ENCODE measurements at places on chromosomes 7 and 10.

- no peak for DNase-seq
Measured at GRCh38 chr7:16365177-16365576, 56.2 kb downstream of the CRPPA start.

GRCh38 chr10:7297094-7297493, 113.7 kb downstream of the SFMBT2 start:
- no peak for DNase-seq

DNA sequence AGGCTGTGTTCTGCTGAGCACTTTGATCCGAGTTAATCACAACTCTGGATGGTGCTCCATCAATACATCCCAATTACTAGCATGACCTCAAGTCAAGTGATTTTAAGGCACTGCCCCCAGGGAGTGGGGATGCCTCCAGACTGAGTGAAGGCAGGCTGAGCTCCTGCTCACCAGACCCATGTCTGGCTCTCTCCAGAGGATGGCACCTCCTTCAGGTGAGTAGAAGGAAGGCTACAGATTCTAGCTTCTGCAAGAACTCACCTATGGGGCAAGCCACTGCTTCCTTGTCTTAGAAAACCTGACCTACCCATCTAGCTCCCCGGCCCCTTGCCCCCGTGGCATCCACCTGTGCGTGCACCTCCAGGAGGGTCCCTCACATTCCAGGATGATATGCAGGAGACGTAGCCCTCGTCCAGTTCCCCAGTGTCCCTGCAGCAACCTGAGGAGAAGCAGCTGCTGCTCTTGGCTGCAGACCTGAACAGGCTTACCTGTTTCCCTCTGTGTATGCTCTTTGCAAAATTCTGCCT, 390.3 kb downstream of the GRID1 start:
- DNase-seq = no peak

DNA sequence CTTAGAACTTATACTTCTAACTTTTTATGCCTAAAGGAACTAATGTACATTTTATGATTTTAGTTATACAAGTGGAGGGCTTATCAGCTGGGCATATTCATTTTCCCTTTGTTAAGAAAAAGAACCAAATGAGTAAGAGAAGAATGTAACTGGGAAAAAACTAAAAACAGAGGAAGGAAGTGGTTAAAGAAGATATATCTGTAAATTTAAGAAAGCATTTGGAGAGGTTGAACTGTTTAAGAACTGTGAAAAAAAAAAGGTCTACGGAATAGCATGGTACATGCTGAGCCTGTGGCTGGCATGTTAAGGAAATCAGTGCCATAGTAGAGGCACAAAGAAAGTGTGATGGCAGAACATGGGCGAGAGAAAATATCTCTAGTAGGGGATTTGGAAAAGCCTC, 6.2 kb downstream of the MDFIC start:
- DNase-seq = no peak

GRCh38 chr10:78865538-78865875, 203.3 kb upstream of the ZMIZ1 start:
- no peak for DNase-seq

GRCh38 chr7:151814400-151815009, 62.4 kb downstream of the PRKAG2 start:
- no peak for DNase-seq

DNA sequence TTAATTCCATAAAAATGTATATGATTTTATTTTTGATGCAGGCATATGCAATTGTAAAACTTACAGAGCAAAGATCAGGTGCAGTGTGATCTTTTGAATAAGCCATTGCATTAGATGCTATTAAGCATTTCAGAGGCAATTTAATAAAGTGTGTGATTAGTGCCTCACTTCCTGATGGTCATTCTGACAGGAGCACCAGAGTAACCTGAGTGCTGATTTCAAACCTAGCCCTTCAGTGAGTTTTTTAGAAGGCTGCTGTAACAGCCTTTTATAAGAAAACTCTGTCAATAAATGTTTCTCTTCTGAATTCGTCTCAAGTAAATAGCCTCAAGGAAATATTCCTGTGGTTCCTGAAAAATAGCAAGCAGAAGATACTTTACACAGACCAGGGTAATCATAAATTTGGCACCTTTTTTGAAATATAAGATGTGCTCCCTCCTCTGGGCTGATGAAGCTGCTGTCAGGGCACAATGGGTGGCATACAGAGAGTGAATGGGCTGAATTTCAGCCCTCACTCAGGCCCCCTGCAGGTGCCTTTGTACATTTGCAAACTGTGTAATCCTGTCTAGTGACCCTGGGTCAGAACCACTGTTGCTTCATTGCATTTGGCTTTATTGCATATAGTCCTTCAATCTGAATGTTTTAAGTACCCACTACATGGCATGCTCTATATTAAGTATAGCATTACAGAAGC, 193.7 kb upstream of the CSTF2T start:
- DNase-seq = no peak

- no peak for DNase-seq
Measured at GRCh38 chr10:85067955-85068354, 739.6 kb downstream of the CCSER2 start.

DNA sequence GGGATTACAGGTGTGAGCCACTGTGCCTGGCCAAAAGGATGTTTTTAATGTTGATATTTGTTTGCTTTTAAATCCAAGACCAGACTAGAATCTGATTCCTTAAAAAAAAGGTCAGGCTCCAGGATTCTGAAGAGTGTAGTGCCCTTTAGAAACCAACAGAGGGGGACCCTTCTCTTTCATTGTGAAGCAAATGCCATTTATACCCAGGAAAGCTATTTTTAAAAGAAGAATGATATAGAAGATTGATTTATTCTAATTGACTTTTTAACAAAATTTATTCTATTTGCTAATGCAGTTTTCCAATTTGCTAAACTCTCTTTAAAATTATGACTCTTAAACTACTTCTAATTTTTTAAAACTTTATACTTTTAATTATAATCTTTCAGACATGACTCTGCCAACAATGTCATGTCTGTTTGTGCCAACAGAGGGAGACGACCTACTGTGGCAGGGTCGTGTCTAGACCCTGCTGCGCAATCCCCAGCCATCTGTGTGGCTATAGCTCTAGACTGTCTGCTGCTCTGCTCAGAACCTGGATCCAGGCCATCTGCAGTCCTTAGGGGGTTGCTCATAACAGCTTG, 201.0 kb upstream of the IMMP2L start:
- no peak for DNase-seq

DNA sequence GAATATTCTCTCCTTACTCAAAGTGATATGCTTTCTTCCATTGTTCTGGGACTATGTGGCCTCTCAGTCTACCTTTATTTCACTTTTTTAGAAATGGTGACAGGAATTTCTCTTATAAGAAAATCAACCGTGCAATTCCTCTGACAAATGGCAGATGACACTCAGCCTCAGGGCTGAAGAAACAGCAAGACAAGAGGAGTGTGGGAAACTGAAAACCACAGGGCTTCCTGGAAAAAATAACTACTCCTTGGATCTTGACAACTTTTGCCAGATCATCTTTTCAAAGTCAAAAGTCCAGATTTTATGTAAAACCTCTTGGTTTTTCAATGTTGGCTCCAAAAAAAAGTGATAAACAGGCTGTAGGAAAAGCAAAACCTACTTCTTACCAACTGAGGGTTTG, 121.5 kb downstream of the TYW1B start:
- DNase-seq = no peak
